GM12864 (cell line): ENCODE measurements at places on chromosomes 5 and 9.

GRCh38 chr9:36007316-36007708 lies 29.4 kb upstream of the RECK start:
- peak; percentile 13 for DNase-seq

- no peak for DNase-seq
These were observed 147.5 kb downstream of the LURAP1L start for GRCh38 chr9:12922224-12922866.

- DNase-seq: no peak
These were observed 51.5 kb downstream of the FGF1 start for GRCh38 chr5:142634216-142635011.

- no peak for DNase-seq
These were observed 72.9 kb downstream of the EFNA5 start for GRCh38 chr5:107597803-107598202.

DNA sequence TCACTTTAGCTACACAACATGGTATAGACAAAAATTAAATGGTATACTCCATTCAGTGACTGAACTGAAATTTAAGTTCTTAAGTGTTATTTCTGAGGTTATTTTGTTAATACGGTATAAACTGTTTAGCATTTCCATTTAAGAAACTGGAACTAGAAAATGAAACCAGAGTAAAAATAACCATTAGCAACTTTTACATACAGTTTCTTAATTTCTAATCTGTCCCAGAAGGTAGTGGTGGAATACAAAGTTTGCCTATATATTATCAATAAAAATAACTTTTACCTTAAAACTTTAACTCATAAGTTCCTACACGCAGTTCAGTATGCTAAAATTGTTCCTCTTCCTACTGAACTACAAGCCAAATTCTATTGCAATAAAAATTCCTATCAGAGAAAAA lies 10.3 kb downstream of the GOLPH3 start:
- DNase-seq: no peak

- no peak for DNase-seq
These were observed 265.5 kb upstream of the CD180 start for GRCh38 chr5:67462147-67462546.

DNA sequence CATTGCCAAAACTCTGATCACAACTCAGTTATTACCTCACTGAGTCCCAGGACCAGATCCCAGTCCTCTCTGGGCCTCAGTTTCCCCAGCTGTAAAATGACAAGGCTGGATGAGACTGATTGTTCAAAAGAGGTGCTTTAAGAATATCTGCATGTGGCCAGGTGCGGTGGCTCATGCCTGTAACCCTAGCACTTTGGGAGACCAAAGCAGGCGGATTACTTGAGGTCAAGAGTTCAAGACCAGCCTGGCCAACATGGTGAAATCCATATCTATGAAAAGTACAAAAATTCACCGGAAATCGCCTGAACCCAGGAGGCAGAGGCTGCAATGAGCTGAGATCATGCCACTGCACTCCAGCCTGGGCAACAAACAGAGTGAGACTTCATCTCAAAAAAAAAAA lies 8.3 kb downstream of the ATOX1 start:
- DNase-seq: no peak

GRCh38 chr9:75128535-75128934 lies 40.2 kb downstream of the OSTF1 start:
- no peak for DNase-seq

DNA sequence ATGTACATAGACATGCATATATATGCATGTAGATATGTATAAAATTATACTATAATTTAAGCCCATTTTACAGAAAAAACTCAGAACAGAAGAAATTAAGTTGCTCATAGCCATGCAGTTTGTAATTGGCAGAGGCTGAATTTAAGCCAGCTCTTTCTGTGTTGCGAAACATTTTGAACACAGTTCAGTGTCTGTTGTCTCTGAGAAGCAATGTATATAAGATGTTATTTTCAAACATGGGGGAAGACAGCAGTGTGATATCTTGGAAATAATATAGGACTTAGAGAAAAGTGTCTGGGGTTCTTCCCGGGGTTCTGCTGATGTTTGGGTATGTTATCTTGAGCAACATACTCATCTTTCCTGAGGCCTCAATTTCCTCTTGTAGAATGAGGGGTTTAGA lies 37.6 kb downstream of the SVEP1 start:
- no peak for DNase-seq

- DNase-seq: no peak
These were observed 13.7 kb downstream of the CERCAM start for GRCh38 chr9:128434340-128434739.

DNA sequence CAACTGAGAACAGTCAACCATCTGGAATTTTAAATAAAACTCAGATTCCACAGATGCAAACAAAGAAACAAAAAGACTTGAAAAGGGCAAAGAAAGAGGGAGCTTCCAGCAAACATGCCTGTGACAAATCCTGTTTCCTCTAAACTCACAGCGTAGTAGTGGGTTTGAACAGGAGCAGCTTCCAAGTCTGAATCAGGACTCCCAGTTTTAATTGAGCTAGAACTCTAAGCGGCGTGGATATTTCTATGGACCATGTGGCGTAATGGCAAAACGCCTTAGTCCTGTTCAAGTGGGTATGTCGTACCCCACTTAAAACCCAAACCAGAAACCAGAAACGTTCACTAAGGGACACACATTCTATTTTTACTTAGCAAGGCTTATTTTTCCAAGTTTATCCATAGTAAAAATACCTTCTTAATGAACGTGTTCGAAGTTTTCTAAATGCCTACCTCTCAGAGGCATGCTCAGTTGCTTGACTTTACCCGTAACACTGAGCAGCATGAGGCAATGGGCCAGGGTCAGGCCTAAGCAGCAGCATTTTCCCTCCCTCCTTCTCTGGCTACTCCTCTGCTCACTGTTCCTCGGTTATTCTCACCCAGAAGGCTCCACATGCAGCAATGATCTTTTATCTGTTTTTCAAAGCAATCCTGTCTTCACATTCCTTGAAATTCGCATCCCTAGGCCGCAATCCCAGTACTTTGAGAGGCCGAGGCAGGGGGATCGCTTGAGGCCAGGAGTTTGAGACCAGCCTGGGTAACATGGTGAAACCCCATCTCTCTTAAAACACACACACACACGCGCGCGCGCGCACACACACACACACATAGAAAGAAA lies 77.9 kb downstream of the FNBP1 start:
- DNase-seq: no peak

DNA sequence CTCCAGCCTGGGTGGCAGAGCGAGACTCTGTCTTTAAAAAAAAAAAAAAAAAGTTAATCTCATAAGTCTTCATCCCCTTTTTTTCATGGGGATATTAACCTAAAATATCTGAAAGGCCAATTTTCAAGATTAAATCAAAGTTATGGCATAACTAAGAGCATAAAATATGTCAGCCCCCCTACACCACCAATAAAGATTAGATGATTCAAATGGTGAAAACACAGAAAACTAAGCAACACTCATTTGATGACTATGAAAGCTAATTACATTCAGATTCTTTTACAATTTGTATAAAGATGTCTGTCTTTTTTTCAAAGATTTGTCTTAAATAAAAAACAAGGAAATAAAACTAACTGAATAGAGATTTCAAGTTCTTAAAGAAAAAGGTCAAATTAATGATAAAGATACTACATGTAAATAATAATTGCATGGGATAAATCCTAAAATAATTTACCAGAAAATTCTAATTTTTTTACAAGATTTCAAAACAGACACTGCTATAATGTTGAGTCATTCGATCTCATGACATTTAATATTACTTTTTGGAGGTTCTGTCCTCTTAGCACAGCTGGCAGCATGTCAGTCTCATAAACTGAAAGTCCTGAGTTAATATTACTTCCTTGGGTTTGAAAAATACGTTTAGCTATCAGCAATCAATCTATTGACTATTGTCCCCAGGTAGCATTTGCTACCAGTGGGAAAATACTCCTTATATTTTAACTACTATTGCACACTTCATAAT lies 112.9 kb downstream of the KIAA0825 start:
- no peak for DNase-seq

DNA sequence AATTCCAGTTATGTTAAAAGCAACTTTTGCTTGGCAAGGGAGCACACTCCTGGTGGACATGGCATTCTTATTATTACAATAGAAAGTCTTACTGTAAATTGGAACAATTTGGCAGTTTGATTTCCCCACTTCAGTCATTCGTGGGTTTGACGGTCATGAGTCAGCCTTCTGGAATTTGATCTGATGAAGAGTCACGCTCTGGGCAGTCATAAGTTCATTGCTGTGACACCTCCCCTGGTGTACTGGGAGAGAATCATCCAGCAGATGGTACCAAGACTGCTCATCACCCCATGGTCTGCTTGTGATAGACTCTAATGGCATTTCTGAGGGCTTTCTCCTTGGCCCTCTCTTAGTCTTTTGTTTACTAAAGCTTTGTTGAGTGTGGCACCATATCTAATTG lies 53.8 kb downstream of the GLRA1 start:
- DNase-seq: no peak

DNA sequence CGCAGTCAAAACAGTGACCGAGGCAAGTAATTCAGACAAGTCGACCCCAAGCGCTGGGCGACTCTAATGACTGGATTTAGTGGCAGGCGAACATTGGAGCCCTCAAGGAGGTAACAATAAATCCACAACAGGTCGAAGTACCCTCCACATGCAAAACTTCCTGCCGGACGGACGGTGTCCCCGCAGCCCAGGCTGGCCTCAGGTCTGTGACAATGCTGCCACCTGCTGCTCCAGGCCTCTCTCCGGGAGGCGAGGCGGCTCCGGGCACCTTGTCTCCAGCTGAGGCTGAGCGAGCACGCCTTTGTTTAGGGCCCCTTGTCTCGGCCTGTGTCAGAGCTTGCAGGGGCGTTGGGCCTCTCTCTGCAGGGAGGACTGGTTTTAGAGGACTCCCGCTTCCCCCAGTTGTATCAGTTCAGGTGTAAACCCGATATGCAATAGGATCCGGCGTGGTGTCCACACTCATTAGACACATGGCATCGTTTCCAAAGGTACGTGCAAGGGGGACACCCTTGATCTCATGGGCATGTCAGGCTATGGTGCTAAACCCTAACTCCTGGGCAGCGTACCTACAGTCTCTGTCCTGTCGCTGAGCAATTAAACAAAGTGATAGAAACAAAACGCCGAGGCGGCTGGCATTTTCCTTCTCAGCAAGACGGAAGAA lies 628.0 kb upstream of the ADAMTS16 start:
- no peak for DNase-seq

DNA sequence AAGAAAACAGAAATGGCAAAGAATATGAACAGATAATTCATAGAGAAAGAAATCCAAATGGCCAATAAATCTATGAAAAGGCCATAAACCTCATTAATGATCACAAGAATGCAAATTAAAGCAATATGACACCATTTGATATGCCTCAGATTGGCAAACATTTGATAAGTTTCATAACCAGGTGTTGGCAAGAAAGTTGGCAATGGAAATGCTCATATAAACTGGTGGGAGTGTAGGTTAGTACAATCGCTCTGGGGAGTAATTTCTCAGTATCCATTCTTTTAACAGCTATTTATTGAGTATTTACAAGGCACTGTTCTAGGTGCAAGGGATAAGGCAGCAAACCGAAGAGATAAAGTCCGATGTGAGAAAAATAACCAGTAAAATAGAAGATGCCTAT lies 154.5 kb downstream of the TTLL11 start:
- DNase-seq: no peak

GRCh38 chr9:92522983-92523970 lies 12.5 kb downstream of the ECM2 start:
- DNase-seq: no peak

DNA sequence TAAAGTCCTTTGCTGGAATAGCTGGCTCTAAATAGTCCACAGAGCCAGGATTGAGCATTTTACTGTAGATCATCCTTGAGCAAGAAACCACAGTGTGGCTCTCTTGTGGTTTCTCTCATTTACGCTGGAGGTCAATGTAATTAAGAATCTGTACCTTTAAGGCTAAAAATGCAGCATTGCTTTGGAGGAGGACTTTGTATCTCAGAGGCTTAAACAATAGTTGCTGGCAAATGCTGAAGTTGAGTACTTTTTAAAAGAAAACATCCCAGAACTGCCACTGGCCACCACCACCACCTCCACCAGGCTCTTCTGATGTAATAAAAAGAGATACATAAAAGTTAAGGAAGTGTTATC lies 177.3 kb upstream of the ADAMTSL1 start:
- DNase-seq: no peak

- no peak for DNase-seq
These were observed 136.5 kb downstream of the SV2C start for GRCh38 chr5:76219636-76220035.

DNA sequence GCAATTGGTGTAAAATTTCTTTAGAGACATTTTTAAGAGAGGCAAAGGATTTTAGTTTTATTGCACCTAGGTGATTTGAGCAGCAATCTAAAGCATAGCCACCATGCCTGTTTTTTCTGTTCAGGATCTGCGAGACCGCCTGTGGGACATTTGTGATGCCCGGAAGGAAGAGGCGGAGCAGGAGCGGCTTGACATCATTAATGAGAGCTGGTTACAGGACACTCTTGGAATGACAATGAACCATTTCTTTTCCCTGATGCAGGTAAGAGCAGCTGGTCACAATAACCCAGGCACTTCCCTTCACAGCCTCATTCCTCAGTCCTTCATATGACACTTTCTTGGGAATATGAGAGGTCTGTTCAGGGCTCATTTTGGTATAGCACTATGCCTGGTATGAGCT lies 103.2 kb upstream of the IL7R start:
- no peak for DNase-seq

DNA sequence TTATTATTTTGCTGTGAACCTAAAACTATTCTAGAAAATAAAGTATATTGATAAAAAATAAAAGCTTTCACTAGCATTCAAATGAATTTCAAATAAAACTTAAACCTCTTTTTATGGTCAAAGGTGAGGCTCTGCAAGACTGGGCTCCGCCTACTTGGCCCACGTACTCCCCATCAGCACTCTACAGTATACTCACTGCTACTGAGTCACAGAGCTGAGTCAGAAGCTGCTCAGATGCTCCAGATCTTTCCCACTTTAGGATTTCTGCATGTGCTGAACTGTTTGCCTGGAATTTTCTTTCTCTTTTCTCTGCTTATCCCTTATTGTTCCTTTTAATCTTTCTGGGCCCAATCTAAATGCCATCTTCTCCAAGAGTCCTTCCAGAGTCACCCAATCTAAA lies 331.9 kb upstream of the CCNG1 start:
- DNase-seq: no peak

GRCh38 chr5:173534031-173534430 lies 82.4 kb downstream of the BOD1 start:
- no peak for DNase-seq

GRCh38 chr5:67495072-67495471 lies 298.5 kb upstream of the CD180 start:
- DNase-seq: no peak

- DNase-seq: no peak
These were observed 3.0 kb upstream of the HNRNPAB start for GRCh38 chr5:178201221-178201926.
